ENCODE measurements at places on chromosomes 16 and 17.

DNA sequence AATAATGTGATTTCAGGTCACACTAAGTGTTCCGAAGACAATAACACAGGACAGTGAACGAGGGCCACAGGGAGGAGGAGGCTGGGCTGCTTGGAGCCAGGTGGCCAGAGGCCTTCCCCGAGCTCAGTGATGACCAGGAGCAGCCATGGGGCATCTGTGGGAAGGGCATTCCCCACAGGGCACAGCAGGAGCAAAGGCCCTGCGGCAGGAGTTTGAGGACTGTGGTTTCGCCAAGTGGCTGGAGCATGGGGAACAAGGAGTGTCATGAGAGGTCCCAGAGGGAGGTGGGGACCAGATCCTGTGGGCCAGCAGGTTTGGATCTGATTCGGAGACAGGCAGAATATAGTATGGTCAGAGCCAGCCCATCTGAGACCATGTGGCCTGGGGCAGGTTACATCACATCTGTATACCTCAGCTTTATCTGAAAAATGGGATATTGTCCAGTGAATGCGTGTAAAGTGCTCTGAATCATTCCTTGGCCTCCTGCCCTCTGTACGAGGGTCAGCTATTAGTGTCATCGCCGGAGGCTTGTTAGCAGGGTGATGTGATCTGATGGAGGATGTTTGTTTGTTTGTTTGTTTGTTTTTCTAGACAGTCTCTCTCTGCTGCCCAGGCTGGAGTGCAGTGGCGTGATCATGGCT is 176.8 kb downstream of the KATNIP start:
- no peak for DNase-seq

GRCh38 chr17:75011401-75012095 is 922 bp upstream of the MRPL58 start:
- no peak for DNase-seq

GRCh38 chr17:9108146-9108545 is 86.8 kb downstream of the NTN1 start:
- no peak for DNase-seq

GRCh38 chr17:14664511-14664910 is 363.6 kb downstream of the HS3ST3B1 start:
- no peak for DNase-seq

DNA sequence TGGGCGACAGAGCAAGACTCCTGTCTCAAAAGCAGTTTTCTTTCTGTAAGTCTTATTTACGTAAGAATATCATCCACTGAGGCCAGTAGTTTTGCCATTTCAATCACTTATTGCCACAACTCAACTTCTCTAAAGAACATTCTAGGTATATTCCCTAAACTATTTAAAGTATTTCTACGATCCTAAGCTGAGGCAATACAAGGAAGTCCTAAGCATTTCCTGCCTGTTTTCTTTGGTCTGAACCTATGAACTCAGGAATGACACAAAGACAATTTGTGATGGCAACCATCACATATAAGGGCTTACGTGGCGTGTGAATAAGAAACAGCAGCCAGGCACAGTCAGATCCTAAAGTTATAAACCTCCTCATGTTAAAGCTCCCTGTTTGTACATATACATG is 14.2 kb downstream of the USP36 start:
- DNase-seq = no peak

DNA sequence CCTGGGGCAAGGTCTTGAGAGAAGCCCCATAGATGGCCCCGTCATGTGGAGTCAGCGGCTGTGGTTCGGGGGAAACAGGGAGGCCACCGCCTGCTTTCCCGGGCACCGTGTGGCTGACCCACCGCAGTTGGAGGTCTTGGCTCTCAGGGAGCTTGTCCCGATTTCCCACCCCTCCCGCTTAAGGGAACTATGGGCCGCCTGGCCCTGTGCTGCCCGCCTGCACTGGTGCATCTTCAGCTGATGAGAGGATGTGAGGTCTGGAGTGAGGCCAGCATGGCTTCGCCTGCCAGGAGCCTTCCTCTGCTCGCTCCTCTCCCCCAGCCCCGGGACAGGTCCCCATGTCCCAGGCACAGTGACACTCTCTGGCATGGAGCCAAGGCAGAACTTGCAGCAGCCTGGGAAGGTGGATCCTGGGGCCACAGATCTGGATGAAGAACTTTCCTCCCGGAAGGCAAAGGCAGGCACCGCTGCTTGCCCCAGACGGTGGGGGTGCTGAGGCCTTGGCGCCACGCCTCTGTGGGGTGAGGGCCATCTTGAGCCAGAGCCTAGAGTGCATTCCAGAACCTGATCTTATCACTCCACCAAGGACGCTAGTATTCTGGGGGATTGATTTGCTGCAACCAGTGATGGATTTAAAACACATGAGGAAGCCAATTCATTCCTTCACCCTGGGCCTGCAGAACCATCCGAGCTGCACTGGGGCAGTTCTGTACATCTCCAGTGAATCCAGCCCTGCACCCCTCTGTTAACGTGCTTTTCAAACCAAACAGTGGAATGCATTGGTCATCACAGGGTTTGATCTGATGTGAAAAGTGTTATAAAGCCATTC is 178.6 kb upstream of the TNRC6C start:
- no peak for DNase-seq

DNA sequence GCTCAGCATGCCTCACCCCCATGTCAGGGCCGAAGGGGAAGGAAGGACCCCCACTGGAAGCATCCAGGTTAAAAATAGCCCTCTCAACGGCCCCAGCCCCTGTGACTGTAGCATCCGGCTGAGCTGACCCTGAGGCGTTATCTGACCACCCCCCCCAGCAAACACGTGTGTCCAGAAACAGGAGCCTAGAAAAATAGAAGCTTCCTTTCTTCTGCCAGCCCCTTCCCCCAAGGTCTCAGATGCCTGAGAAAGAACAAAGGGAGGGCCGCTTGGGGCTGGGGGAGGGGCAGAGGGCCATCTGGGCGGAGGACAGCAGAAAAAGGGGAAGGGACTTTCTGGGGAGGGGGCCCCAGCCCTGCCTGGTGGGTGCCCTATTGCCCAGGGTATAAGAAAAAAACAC is 55.8 kb downstream of the ACTG1 start:
- DNase-seq = no peak

DNA sequence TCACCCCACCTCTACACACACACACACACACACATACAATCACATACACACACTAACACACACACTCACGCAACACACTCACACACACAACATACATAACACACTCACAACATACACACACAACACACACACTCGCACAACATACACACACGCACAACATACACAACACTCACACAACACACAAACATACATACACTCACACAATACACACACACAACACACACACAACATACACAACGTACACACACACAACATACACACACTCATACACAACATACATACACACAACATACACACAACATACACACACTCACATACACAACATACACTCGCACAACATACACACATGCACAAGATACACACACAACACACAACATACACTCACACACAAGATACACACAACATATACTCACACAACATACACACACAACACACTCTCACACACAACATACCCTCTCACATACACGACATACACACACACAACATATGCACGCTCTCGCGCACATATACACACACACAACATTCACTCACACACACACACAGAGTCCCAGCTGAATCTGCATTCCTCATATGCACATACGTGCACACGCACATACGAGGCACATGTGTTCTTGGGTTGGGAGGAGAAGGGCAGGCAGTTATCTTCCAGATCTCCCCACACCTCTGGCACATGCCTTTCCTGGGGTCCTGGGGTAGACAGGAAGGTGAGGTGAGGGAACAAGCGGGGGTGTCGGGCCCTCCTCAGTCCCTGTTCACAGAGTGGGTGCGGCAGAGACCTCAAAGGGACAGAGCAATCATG is 1.1 kb downstream of the ASGR2 start:
- DNase-seq = no peak

DNA sequence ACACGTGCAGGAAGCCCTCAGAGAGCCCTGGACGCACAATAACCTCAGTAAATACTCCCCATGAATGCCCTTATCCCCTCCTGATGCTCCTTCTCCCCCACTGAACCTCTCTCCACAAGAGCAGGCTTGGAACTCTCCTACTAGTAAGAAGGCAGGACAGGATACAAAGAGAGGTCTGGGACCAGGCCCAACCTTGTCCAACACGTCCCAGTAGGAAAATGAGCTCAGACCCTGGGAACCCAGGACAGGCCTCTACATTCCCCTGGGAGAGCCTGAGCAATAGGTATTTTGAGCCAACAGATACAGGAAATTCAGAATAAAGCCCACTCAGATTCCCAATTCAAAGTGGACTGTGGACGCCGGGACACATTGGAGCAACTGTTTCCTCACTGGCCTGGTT is 19.2 kb downstream of the ZNF423 start:
- DNase-seq = no peak
